ENCODE measurements at places on chromosomes 5 and 9.

DNA sequence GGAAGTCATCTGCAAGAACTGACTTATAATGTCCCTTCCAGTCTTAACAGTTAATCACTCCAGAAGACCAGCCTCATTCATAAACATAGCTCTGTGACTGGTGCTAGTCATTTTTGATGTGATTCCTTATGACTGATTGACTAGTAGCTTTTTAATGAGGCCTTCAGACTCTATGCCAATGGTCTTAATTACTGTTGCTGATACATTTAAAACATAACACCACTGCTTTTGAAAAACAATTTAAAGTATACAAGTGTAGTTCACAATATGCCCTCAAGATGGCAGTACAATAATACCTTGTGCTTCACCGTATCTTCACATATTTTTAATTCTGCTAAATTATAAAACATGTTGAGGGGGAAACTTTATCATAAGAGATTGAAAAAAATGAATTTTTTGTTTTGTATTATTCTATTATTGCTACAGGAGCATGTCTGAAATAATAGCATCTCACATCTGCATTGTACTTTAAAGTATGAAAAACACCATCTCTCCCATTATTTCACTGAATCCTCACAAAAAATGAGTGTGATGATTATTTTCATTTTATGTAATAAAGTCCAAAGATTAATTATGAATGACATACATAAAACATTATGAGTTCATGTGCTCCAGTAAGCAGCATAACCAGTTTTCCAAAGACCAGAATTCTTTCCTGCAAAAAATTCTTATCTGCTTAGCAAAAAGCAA lies 55.2 kb upstream of the SHISAL2B start:
- DNase-seq = no peak

- DNase-seq = no peak
These were observed 2.9 kb downstream of the TPD52L3 start for GRCh38 chr9:6330958-6331634.

GRCh38 chr5:13993926-13994325 lies 49.4 kb upstream of the DNAH5 start:
- no peak for DNase-seq

- no peak for DNase-seq
These were observed 113.0 kb downstream of the UGCG start for GRCh38 chr9:112009656-112010055.

DNA sequence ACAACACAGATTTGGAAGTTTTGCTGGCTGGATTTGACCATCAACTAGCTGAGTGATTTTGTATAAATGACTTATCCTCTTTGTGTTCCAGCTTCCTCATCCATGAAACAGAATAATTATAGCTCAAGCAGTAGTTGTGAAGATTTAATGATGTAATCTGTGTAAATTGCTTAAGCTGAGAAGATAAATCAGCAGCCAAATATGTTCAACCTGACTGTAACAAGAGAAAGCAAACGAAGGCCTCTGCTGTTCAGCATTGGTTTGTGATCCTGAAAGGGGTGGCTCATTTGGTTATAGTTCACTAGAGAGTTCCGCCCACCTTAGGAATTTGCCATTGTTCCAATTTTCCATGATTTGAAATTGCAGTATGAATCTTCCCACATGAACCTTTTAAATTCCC lies 75.7 kb upstream of the CCDC112 start:
- no peak for DNase-seq

DNA sequence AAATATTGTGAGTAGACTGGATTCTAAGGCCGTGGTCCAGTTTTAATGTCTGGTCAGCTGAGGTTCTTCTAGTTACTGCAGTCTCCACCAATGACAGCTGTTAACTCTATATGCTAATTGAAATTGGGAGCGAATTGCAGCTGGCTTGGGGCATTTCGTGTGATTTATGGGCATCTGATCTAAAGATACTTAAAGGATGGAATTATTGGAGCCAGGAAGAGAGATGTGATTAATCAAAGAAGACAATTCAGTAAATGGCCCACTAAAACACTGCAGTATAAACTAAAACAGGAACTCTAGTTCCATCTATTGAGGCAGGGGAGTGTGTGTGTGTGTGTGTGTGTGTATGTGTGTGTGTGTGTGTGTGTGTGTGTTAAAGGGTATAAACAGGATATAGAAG lies 157.5 kb upstream of the IQGAP2 start:
- no peak for DNase-seq

- DNase-seq = no peak
These were observed 77.5 kb downstream of the ZSWIM6 start for GRCh38 chr5:61409568-61409967.

- no peak for DNase-seq
These were observed 1.8 kb upstream of the ADCY2 start for GRCh38 chr5:7393921-7394799.

DNA sequence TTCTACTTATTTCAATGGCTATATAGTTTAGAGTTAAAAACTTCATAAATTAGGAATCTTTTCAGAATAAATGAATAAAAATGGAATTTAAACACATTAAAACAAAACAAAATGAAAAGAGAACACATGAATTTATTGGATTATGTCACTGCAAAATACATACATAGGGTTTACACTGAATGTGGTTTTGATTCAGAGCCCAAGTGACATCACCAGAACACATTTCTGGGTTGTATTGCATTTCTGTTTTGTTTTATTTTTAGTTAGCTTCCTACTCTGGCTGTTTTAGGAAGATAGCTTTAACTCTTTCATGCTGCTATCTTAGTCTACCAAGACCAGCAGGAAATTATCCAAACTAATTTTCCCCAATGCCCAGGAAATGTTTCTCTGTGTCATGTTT lies 1935.0 kb downstream of the EFNA5 start:
- DNase-seq = no peak

DNA sequence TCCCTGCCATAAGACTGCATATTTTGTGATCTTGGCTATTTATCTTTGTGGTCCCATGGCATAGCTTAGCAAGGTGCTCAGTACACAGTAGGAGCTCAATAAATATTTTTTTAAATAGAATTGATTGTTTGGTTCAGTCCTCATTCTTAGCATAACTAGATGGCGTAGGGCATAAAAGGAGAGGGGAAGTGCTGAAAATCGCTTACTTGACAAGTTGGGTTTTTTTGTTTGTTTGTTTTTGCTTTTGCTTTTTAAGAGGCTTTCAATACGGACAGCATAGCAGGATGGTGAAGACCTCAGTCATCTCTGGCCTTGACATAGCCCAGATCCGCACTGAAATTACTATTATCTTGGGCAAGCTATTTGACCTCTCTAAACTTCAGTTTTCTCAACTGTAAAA lies 86.6 kb upstream of the RANBP3L start:
- DNase-seq = no peak

DNA sequence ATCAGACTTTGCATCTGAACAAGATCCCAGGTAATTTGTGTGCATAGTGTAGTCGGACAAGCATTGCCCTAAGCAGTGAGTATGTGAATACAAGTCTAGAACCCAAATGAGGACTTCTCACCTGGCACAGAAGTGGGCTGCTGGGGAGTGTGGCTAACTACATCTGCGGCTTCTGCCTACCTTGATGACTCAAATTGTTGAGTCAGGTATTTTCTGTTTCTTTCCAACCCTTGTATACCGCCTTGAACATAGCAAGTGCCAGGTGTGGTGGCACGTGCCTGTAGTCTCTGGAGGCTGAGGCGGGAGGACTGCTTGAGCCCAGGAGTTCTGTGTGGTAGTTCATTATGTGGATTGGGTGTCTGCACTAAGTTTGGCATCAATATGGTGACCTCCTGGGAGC lies 7.9 kb upstream of the JADE2 start:
- no peak for DNase-seq

DNA sequence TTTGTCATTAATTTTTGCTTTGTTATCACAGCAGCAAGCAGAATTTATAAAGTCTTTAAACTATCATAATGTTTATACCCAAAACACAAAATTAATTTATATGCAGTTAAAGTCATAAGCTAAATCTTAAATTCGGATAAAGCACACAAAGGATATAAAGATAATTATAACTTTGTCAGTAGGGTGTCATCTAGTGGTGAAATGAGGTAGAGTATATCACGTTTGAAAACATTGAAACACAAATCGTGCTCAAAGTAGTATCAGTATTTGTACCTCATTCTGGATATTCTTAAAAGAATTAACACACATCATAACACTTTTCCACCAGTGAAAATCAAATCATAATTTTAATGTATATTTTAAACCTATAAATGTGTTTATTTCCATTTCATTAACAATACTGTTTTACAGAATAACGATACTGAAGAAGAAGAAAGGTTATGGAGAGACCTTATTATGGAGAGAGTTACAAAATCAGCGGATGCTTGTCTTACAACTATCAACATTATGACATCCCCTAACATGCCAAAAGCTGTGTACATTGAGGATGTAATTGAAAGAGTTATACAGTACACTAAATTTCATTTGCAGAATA lies 129.5 kb downstream of the NIPBL start:
- DNase-seq = no peak

DNA sequence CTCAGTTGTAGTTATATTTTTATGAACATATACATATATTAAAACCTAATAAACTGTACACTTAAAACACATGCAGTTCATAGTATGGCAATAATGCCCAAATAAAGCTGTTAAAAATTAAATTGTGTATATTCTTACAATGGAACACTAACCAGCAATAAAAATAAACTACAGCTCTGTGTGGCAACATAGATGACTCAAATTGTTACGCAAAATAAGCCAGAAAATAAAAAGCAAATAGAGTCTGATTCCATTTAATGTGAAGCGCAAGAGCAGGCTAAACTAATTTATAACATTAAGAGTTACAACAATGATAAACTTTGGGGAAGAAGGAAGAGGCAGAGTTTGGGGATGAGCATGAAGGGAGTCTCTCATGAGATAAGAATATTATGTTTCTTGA lies 597.3 kb downstream of the TLE1 start:
- DNase-seq = no peak

- DNase-seq = no peak
These were observed 217.6 kb upstream of the PIK3R1 start for GRCh38 chr5:67997892-67998457.

DNA sequence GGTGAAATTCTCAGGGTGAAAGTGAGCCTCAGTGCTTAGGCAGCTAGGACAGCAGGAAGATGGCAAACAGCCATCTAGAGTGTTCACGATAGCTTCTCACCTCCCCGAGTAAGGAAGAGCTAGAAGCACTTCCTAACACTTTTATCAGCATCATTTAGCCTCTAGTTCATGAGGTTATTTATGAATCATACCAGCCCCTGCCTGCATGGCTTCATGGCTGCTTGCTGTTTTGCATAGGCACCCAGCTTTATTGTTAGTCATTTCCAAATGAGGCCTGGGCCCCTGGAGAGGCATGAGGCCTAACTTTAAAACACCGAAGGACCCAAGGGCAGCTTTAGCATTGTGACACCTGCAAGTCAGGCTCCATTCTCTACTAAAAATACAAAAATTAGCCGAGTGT lies 134.9 kb upstream of the PANK3 start:
- no peak for DNase-seq

GRCh38 chr5:156498226-156498980 lies 171.4 kb downstream of the SGCD start:
- no peak for DNase-seq

- no peak for DNase-seq
These were observed 41.7 kb upstream of the GLIS3 start for GRCh38 chr9:4341554-4341953.

GRCh38 chr5:147809830-147810666 lies 21.4 kb downstream of the SPINK1 start:
- DNase-seq = no peak

DNA sequence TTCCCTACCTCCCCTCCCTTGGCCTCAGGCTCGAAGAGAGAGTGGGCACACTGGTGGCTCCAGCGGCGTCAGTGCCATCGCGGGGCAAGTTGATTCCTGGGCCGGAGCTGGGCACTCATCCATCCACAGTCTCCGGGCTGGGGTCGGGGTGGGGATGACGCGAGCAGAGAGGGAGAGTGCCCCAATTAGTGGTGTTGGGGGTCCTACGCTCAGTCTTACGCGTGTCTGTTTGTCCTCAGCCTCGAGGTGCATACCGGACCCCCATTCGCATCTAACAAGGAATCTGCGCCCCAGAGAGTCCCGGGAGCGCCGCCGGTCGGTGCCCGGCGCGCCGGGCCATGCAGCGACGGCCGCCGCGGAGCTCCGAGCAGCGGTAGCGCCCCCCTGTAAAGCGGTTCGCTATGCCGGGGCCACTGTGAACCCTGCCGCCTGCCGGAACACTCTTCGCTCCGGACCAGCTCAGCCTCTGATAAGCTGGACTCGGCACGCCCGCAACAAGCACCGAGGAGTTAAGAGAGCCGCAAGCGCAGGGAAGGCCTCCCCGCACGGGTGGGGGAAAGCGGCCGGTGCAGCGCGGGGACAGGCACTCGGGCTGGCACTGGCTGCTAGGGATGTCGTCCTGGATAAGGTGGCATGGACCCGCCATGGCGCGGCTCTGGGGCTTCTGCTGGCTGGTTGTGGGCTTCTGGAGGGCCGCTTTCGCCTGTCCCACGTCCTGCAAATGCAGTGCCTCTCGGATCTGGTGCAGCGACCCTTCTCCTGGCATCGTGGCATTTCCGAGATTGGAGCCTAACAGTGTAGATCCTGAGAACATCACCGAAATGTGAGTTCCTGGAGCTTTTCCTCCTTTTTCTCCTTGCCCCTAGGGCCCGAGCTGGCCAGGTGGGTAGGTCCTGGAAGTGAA lies 861 bp downstream of the NTRK2 start:
- no peak for DNase-seq

DNA sequence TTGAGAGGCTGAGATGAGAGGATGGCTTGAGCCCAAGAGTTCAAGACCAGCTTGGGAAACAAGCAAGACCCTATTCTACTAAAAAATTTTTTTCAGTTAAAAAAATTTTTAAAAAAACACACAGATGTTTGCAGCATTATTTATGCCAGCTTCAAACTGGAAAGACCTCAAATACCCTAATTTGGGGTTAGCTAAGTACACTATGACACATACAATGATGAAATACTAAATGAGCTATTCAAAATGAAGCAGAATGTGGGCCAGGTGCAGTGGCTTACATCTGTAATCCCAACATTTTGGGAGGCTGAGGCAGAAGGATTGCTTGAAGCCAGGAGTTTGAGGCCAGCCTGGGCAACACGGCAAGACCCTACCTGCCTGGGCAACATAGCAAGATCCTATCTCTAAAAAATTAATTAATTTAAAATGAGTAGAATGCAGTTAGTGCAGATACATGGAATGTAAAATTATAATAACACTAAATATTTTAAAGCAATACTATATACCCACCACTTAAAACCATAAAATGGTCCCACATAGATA lies 44.9 kb downstream of the LHFPL2 start:
- no peak for DNase-seq

GRCh38 chr5:83377131-83377865 lies 94.2 kb upstream of the VCAN start:
- no peak for DNase-seq

- no peak for DNase-seq
These were observed 89.9 kb downstream of the SIL1 start for GRCh38 chr5:139108063-139108824.

DNA sequence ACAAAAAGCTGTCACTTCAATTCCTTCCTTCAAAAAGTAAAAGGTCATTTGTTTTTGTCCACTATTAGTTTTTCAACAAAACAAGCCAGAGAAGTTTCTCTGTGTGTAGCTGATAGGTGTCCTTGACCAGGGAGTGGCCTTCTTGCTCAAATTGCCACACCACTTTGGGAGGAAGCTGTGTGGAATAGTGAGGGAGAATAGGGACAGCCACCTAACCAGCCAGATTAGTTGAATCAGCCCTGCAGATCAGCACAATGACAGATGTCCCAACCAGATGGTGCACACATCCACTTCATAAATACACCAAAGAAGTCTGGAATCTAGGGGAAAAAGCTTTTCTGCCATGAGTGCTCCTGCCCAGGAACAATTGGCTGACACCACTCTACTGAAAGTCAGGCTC lies 37.2 kb downstream of the NREP start:
- no peak for DNase-seq

All from stimulated activated CD4-positive, alpha-beta T cell treated with anti-CD3 and anti-CD28 coated beads, Interleukin-15, amount 100 ng/mL, for 1 hour (primary cell).